Breast epithelium (tissue), 4 donors: ENCODE measurements at places on chromosomes 3 and 15.

DNA sequence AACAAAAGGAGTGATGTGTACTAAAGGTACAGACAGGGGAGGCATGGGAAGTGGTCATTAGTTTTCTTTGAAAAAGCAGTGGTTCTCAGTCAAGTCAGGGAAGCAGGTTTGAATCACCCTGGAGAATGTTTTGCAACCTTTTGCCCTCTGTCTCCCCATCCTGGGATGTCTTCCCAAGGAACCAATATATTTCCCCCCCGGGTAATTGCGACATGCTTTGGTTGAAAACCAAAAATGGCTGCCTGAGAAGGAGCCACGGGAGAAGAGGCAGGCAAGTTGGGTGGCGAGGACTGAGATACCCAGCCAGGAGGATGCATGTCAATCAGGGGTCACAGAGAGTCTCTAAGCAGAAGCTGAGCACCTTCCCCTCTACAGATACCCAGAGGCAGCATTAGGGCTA is 20.2 kb upstream of the PPP1R2 start:
- DNase-seq, result no peak

- no peak for DNase-seq
These were observed 129.0 kb upstream of the SLC7A14 start for GRCh38 chr3:170714562-170715535.

- no peak for DNase-seq
These were observed 73.8 kb upstream of the HEG1 start for GRCh38 chr3:125129512-125129997.

- DNase-seq, result no peak
These were observed 69.6 kb downstream of the SENP2 start for GRCh38 chr3:185655426-185656320.

DNA sequence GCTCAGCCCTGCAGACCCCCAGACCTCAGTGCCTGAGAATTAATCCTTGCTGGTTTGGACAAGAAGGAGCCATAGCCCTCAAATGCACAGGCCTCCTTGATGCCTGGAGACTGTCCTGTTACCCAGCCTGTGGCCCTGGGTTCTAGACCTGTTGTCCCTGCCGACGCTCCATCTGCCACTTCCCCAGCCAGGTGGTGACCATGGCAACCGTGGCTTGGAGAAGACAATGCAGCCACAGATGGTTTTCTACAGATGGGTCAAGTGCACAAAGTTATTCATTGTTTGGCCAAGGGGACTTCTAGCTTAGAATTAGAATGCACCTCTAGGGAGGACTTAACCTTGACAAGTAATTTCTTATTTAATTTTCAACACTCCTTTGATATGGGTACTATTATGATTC is 297.1 kb downstream of the UACA start:
- DNase-seq, result no peak

- no peak for DNase-seq
These were observed 510.8 kb upstream of the AGTR1 start for GRCh38 chr3:148186881-148187280.

DNA sequence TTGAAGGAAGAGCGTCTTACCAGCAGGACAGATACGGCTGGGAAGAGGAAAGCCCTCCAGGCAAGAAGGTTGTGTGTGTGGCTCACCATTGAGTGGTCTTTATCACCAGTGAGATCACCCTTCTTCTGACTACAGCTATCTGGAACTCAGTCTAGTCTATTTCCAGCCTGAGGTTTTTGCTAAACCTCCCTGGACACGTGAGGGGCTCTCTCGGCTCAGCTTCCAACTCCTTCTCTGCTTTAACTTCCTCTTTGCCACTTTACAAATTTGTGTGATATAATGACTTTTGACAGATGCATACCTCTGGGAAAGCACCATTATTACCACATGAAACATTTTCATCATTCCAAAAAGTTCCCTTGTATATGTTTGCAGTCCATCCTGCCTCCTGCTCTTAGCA is 15.3 kb upstream of the ROPN1 start:
- no peak for DNase-seq

DNA sequence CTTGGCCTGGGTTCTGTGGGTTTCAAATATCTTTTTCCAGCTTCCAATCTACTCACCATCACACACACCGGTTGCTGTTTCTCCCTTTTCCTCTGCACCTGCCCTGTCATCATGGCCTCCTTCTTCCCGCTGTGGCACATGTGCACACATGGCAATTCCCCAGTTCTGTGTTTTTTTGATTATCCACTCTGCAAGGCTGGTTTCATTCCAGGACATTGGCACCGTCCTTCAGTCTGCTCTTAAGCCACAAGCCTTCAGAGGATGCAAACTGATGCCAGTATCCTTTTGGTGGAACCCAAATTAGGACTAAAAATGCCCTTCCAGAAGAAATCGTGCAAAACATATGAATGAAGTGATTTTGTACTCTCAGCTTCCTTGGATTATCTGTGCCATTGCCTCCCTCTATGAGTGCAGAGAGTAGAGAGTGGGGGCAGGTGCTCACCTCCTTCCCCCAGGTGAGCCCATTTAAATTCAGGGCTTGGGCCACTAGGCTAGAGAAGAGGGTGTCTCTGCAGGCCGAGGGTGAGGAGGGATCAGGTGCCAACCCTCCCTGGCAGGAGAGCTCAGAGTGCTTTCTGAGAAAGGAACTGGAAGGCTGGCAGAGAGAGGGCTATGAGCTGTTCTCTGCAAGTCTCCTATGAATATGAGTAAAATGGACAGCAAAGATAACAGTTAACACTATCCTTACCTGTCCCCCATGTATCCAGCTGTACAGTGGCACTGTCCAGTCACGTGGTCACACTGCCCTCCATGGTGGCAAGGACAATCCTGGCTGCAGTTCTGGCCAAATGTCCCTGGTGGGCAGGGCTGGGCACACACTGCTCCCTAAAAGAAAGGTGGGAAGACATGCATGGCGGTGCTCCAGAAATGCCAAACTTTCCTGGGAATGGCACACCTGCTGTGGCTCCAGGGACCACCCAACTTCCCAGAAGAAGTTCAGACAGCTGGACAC is 100.8 kb downstream of the RAB11A start:
- DNase-seq, result no peak

- no peak for DNase-seq
These were observed 125.3 kb upstream of the SKOR1 start for GRCh38 chr15:67700023-67700422.

GRCh38 chr15:33844186-33844585 is 124.1 kb upstream of the CHRM5 start:
- no peak for DNase-seq

DNA sequence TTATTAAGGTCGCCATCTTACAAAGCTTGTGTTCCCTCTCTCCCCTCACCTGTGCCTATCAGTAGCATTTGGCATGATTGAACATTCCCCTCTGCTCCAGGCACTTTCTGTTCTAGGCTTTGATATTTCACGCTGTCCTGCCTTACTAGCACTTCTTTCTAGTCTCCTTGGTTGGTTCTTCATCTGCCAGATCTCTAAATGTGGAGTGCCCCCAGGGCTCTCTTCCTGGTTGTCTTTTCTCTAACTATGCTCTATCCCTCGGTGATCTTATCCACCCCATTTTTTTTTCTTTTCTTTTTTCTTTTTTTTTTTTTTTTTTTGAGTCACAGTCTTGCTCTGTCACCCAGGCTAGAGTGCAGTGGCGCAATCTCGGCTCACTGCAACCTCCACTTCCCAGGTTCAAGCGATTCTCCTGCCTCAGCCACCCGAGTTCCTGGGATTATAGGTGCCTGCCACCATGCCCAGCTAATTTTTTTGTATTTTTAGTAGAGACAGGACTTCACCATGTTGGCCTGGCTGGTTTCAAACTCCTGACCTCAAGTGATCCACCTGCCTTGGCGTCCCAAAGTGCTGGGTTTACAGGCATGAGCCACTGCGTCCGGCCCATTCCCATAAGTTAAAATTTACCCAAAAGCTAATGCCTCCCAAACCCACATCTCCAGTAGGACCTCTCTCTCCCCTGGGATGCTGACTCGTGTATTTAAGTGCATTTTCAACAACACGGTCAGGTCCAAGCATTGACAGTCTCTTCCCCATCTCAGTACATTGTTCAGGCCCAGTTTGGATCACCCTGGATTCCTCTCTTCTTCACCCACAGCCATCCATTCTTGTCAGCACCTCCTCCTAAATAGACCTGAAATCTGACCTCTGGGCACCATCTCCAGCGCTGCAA is 5.2 kb downstream of the NUSAP1 start:
- DNase-seq, result no peak

- DNase-seq, result no peak
These were observed 335.1 kb upstream of the THRB start for GRCh38 chr3:24829629-24830229.

DNA sequence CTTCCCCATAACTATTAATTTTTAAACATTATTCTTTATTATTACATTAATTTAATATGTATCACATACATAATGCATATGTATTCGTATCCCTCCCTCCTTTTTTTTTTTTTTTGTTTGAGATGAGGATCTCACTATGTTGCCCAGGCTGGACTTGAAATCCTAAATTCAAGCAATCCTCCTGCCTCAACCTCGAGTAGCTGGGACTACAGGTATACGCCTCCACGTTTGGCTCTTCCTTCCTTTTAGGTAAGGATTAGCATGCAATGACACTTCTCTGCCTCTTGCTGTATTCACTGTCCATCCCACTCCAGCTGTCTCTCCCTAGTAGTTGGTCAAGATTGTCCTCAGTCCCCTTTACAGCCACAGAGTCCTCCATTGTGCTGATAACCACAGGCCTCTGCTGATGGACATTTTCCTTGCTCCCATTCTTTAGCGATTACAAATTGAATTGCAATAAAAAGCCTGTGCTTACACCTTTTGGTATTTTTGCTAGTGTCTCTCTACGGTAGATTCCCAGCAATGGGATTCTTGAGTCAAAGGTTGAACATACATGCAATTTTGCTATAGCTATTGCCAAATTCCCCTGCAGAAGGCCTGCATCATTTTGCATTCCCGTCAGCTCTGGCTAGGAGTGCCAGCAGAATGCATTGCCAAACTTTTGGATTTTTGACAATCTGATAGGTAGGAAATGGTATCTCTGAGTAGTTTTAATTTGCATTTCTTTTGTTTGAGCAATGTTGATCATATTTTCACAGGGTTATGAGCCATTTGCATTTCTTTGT is 156.6 kb downstream of the SMAD6 start:
- DNase-seq, result no peak

DNA sequence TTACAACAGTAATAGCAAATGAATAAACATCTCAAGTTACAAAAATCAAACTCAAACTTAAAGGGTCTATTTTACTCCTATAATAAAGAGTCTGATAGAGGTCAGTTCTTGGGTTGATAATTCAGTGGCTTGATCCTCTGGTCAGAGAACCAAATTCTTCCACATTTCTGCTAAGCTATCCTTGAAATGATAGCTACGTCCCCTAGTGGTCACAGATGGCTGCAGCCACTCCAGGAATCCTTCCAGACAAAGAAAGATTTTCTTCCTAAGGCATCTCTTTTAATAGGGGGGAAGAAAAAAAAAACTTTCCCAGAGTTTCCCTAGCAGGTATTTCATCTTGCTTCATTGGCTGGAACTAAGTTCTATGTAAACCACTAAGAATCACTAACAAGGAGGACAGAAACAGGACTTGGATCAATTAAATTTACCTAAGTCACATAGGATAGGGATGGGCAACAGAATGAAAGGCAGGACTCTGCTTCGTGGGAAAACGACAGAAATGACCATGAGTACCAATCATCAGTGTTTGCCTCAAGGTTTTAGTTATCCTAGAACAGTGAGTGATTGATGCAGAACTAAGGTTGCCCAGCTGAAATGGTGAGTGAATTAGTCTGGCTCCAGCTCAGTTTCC is 160.7 kb downstream of the STAC start:
- no peak for DNase-seq

- DNase-seq, result no peak
These were observed 6.3 kb downstream of the CCPG1 start for GRCh38 chr15:55401786-55402246.

DNA sequence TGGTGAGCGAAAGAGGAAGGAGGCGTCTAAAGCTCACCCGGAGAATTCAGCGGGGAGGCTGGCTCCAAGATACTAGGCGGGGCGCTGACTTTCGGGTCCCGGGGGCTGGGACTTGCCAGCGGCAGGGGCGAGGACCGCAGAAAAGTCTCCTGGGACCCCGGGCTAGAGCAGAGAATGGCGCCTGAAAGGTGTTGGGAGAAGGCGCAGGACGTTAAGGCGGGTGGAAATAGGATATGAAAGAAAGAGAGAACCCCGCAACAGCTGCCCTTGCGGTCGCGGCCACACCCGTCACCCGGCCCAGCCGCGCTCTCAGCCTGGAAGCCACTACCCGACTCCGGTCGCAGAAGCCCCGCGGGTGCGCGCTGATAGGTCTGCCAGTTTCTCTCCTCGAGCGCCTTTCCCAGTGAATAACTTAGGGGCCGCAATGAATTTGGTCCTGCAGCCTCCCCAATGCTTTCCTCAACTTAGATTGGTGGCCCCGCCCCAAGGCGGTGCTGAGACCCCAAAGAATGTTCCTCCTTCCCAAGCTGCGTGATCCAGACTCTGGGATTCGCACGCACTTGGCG is 604 bp downstream of the LTK start:
- no peak for DNase-seq

- no peak for DNase-seq
These were observed 148.6 kb downstream of the IMPG2 start for GRCh38 chr3:101171681-101172191.

DNA sequence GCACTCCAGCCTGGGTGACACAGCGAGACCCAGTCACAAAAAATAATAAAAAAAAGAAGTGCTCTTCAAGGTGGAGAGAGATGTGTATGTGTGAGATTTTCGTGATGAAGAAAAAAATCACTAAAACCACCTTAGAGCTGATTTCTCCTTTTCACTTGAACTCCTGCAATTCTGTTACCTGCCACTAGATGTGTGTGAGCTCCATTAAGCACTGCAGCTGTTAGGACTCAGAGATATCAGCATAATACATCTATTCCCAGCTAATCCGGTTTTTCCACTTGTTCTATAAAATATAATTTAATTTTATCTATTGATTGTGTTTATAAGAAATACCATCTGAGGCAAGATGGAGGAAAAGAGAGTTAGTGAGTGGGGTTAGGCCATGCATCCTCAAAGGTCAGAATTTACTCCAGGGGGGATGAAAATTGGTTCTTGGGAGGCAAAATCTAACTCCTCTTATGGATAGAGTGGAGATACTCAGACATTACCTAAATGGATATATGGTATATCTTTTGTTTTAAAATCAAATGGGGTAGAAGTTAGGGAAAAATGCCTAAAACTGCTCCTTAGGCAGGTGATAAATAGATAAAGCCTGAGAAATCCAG is 152.7 kb downstream of the IL20RB start:
- no peak for DNase-seq

- DNase-seq, result no peak
These were observed 6.8 kb downstream of the TRNT1 start for GRCh38 chr3:3133500-3133899.

- no peak for DNase-seq
These were observed 405.5 kb downstream of the ZNF385D start for GRCh38 chr3:21345382-21345976.

- DNase-seq, result no peak
These were observed 1.4 kb downstream of the ZNF609 start for GRCh38 chr15:64461721-64462162.

DNA sequence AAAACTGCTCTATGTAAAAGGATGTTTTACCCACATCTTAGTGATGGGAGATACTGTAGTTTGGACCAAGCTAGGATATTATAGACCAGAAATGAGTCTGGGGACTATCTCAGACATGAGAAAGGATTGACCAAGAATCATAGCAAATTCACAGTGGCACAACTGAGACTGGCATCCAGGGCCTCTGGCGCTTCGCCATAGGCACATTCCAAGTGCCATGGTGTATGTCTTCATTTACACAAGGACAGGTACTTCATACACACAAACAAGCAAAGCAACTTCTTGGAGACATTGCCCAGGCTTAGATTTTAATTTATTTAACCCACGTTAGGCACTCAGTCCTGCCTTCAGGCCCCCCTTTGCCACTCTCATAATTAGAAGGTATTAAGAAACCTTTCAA is 28.9 kb downstream of the CACNA1D start:
- peak; percentile 65 for DNase-seq

- no peak for DNase-seq
These were observed 581.6 kb downstream of the FHIT start for GRCh38 chr3:60669636-60670035.
